ENCODE measurements at places on chromosomes 6 and 20.

GRCh38 chr20:3646067-3646440 lies 17.1 kb downstream of the GFRA4 start:
- DNase-seq = no peak

- no peak for DNase-seq
Observed at GRCh38 chr6:36774331-36774730, 64.9 kb downstream of the CPNE5 start.

GRCh38 chr6:149961728-149962425 lies 1.9 kb upstream of the ULBP1 start:
- no peak for DNase-seq

DNA sequence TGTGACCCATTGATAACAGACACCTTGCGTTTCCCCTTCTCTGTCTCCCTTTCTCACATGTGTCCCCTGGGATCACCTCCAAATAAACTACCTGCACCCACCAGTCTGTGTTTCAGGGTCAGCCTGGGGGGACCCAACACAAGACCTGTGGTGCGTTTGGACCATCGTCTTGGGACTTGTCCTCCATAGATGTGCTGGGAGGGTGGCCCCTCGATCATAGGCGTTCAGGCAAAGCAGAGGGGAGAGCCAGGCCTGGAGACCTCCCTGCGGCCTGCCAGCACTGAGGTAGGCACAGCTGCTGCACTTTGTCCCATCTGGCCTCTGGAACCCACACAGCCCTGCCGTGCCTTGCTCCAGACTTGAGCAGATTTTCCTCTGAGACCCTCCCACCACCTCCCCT lies 18.1 kb downstream of the CST9 start:
- DNase-seq = no peak

DNA sequence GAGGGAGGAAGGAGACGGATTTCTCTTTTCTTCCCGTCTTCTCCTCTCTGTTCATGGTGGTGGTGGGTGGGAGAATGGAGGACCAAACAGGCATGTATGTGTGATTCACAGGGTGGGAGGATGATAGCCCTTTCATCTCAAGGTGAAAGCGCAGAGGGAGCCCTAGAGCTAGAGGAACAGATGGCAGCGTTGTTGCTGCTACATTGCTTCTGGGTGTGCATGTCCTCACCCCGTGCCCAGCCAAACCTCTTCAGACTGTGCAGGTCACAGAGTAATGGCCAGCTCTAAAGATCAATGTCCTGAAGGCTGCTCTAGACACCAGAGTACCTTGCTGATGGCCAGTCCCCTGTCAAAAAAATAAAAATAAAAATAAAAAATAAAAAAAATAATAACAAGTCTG lies 301.8 kb downstream of the TBC1D7 start:
- no peak for DNase-seq

DNA sequence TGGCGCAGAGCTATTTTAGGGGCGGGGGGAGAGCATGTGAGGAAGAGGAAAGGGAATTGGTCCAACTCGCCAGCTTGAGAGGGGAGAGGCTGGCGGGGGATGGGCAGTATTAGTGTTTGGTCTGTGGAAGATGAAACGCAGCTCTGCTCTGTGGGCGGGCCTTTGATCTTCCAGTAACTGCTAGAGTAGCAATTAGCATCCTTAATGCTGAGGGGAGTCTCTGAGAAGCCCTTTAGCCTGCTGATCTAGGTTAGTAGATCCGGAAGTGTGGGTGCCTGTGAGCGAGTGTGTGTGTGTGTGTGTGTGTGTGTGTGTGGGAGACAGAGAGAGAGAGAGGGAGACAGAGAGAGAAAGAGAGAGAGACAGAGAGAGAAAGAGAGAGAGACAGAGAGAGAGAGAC lies 117.2 kb upstream of the BACH2 start:
- DNase-seq = peak; percentile 48

- no peak for DNase-seq
Observed at GRCh38 chr6:53202052-53202451, 53.4 kb upstream of the GCM1 start.

DNA sequence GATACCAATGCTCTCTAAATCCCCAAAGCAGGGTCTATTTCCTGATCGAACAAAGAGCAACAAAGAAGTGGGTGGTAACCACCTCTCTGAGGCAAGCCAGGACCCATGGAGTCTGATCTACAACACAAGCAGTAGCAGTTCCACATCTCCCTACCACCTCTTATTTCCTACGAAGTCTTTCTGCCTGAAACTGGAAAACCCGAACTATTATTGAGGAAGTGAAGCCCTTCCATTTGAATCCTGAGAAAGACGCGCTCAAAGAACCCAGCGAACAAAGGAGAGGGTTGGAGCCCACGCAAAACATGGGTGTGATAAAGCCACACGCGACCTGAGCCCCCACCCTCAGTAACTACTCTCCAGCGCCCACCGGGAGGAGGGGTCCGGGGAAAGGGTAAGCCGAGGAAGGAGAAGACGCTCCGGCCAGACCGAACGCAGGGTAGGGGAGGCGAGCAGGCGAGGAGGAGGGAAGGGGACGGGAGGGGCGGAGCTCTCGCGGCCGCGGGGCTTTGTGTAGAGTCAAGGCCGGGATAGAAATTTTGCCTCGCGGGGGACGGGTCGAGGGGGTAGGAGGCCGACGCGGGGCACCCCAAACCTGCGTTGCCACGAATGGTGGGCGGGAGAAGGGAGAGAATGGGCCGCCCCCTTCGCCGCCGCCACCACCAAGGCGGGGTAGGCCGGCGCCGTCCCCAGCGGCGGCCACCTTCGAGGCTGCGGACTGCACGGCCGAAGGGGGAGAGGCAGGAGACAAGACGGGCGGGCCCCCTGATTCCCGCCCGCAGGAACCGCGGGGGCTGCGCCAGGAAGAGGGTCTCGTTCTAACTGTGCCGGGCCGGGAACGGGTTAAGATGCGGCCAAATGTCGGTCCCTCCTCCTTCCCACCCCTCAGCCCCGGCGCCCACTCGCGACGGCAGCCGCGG lies 802 bp downstream of the HDAC2 start:
- DNase-seq = peak; percentile 44

DNA sequence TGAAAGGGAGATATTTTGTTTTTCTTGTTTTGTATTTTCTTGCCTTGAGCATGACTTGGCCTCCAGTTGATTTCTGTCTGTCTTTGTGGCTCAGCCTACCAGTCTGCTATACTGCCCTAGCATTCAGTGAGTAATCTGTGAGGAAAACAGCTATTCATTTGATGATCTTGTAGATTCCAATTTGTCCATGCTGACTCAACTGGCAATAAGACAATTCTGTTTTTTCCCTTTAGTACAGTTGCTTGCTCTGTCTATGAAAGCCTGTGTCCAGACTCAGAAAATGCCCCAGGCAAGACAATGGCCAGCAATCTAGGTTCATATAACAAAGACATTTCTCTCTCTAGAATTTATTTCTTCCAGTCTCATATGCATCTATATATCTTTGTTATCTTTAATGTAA lies 10.9 kb upstream of the SOX4 start:
- DNase-seq = no peak

DNA sequence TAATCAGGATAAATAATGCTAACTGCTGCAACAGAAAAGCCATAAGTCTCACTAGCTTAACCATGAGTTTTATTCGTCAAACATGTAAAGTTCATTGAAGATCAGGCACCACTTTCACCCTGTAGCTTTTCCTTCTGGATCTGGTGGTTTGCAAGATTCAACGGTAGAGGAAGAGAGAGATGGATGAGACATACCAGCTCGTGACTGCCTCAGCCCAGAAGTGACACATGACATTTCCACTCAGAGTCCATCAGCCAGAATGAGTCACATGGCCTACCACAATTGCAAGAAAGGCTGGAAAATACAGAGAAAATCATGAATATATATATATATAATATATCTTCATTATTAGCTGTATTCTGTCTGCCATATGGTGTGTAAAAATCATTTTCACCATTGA lies 29.0 kb downstream of the SPTLC3 start:
- no peak for DNase-seq

DNA sequence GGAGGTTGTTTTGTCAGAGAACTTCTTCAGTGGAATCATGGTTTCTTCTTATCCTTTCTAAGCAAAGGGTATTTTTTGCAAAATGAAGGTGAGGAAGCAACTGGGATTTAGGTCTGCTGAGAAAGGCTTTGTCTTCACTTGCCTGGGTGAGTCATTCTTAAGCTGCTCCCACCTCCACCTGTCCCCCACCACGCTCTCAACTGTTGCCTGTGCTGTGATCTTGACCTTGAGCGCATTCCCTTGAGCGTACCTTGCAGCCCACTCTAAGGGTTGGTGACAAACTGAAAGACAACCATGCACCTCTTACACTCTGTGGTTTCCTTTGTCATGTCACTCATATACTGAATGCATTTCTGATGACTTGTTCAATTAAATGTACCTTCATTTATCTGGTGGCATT lies 641.1 kb downstream of the RNF144B start:
- DNase-seq = no peak

GRCh38 chr6:87729965-87730719 lies 28.1 kb upstream of the AKIRIN2 start:
- DNase-seq = no peak

GRCh38 chr6:41712651-41713103 lies 22.7 kb downstream of the TFEB start:
- no peak for DNase-seq

GRCh38 chr6:854406-855118 lies 161.6 kb upstream of the EXOC2 start:
- DNase-seq = peak; percentile 13

GRCh38 chr20:53149148-53149889 lies 177.2 kb downstream of the TSHZ2 start:
- no peak for DNase-seq

- DNase-seq = peak; percentile 6
Observed at GRCh38 chr6:160293844-160294243, 35.2 kb upstream of the SLC22A2 start.

- DNase-seq = no peak
Observed at GRCh38 chr6:165837948-165838745, 175.1 kb upstream of the PDE10A start.

DNA sequence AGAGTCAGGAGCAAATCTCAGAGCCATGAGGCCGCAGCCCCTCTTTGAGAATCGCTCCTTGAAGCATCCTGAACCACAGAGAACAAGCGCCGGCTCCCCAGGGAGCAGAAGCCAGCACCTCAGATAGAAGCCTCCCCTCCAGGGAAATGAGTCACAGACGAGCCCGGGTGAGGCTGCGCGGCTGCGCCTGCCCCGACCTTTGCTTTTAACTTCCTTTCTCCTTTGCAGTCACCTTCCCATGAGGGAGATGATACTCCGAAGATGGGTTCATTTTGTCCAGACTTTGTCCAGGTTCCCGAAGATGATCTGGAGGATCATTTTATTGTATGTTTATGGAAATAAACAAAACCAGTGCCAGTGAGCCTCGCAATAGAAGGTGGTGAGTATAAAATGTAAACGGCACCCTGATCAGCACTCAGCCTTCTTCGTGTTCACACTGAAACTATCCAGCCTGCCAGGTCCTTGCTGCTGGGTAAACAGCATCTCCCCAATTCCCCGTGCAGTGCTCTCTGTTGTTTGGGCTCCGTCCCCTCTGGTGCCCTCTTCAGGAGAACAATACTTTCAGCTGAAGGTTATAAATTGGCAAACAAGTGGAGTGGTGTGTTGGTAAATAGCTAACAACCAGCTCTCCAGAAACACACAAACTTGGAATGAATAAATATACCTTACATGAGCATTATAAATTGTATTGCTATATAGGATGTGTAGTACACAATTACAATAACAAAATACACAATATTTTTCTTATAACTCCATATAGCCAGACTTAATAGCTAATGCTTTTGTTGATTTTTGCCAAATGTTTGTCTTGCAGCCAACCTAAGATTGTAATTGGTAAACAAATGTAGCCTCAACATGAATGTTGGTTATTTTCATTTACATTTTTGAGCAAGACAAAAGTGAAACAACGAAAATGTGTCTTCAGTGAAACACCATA lies 41.4 kb upstream of the TMEM181 start:
- peak; percentile 71 for DNase-seq

- DNase-seq = no peak
Observed at GRCh38 chr20:59996108-59996507, 37.9 kb downstream of the CDH26 start.

DNA sequence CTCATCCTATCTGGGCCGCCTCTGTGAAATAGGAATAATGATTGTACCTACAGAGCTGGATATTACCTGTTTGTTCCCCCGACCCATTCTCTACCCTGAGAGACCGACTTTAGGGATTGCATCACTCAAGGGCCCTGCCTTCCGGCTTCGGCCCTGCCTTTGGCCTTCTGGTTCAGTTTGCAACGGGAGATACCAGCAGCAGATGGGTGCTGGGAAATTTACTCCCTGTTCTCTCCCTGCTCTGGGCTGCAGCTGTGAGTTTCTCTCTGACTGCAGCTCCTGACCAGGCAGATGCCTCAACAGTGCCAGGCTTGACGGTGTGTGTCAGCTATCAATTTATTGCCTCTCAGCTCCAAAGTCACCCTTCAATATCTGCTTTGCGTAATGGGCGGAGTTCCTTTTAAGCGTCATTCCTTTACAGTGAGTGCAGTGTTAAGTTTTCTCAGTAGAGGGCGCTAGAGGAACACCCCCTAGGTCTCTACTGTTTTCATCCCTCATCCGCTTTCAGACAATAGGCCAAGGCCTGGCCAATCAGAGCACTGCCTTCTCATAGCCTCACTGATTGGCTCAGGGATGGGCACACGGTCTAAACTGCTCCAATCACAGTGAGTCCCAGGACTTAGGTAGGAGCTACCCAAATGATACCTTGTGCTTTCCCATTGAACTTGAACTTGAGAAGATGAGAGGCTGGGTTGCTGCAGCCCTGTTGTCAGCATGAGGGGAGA lies 30.0 kb downstream of the KCNG1 start:
- peak; percentile 77 for DNase-seq

DNA sequence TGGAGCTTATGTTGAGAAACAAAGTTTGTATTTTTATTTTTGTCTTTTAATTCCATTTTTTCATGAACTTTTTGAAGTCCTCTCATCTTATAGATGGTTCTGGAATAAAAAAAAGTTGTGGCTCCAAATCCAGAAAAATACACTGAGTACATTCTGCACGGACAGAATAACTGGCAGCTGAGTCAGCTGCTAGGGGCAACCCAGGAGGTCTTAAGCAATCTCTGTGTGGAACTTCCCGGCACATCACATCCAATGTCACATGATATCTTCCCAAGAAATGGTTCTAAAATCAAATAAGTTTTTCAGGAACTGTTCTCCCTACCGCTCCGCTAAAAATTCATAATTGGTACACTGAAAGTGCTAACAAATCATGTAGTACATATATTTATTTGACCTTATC lies 29.8 kb downstream of the SLC13A3 start:
- peak; percentile 44 for DNase-seq

- DNase-seq = no peak
Observed at GRCh38 chr6:29147074-29147473, 23.6 kb upstream of the OR2J2 start.

GRCh38 chr6:100112855-100113508 lies 119.0 kb upstream of the MCHR2 start:
- no peak for DNase-seq

All from fibroblast of skin of abdomen (primary cell).